Immature natural killer cell (primary cell): ENCODE measurements at places on chromosomes 5 and 9.

DNA sequence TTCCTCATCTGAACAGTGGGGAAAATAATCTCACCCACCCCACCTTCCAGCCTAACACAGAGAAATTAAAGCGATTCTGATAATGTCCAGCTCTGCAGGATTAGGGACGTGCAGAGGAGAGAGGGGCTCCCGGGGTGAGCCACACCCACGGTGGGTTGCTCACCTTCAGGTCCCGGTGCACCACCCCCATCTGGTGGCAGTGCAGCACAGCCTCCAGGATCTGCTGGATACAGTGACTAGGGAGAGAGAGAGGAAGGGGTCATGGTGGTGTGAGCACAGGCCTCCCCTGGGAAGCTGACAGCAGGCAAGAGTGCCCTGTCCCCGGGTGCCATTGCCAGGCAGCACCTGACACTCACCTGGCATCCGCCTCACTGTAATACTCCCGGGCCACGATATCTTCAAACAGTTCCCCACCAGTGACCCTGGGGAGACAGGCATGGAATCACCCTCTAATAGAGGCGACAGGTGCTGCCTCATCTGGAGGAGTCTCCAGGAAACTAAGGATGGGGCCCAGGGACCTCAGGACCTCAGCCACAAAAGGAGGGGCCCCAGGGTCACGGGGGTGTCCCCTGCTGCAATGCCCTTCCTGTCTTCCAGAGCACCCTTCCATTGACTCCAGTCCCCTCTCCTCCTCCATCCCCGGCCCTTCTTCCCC is 33.0 kb downstream of the CAMK2A start:
- no peak overlapping the region for H3K4me3 ChIP-seq
- H3K36me3 ChIP-seq: no peaks in the 10 kb centered on the region
- DNase-seq: no peak
- H3K27me3 ChIP-seq: no peaks in the 10 kb centered on the region

DNA sequence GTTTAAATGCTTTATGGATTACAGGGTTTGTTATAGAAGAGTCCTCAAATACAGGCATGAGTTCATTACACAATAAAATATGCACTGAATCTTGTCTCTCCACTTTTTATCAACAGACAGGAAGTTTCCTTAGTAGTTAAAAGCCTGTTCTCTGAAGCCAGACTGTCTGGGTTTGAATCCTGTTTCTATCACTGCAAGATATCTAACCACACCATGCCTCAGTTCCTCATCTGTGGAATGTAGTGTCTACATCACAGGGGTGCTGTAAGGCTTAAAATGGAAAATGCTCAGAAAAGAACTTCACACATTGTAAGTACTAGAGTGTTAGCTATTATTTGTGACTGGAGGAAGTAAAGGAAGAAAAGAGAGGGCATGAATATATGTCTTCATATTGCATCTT is 9.3 kb downstream of the LIX1 start:
- no peak for DNase-seq
- peaks cover 4% of the 10 kb centered on the region for H3K27me3 ChIP-seq
- no peak overlapping the region for H3K27ac ChIP-seq
- no peaks in the 10 kb centered on the region for H3K36me3 ChIP-seq

DNA sequence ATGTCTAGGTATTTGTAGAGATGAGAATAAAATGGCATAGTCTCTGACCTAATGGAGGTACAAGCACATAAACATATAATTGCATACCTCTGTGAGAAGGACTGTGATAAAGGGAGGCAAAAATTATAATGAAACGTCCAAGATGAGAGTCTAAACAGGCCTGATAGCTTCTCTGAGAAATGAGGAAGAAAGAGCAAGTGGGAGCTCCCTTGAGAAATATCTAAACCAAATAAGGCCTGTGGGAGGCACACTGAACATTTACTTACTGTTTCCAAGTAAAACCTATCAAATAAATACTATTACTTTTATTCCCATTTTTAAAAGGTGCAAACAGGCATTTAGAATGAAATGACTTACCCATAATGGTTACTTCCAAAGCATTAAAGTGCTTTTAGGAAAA is 125.6 kb upstream of the PAPPA start:
- no peak for DNase-seq
- H3K36me3 ChIP-seq: no peaks in the 10 kb centered on the region
- H3K27me3 ChIP-seq: no peaks in the 10 kb centered on the region
- H3K27ac ChIP-seq: no peak overlapping the region

DNA sequence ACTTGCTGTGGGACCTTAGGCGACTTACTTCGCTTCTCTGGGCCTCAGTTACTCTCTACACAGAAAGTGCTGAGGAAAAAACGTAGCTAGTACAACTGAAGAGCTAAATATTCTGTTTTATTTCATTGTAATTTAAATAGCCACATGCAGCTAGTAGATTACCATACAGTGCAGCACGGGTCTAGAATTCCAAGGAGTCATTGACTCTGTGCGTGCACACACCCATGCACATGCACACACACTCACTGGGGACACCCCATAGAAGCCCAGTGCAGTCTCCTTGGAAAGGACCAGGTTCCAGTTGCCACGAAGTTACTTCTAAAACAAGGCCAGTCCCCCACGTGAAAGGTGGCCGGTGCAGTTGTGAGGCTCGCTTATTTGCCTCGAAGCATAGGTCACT is 17.0 kb downstream of the URM1 start:
- H3K27me3 ChIP-seq: no peaks in the 10 kb centered on the region
- DNase-seq: no peak
- no peak overlapping the region for H3K4me3 ChIP-seq
- no peaks in the 10 kb centered on the region for H3K4me1 ChIP-seq
- no peak overlapping the region for H3K27ac ChIP-seq

DNA sequence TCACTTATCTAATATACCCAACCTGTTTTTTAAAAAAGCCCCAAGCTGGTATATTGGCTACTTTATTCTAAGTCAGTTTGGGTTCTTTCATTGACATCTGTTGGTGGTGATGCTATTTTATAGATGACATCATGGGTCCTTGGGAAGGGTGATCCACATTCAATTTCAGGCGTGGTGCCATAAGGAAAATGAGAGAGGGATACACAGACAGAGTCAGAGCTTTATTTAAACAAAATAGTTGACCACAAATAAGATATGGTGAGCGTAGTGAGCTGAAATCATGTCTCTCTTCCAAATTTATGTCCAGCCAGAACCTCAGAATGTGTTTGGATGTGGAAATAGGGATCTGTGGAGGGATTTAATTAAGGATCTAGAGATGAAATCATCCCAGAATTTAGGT is 302.4 kb downstream of the MAT2B start:
- no peak for DNase-seq
- H3K4me1 ChIP-seq: no peaks in the 10 kb centered on the region
- H3K36me3 ChIP-seq: no peaks in the 10 kb centered on the region
- H3K4me3 ChIP-seq: no peak overlapping the region

- H3K4me1 ChIP-seq: no peaks in the 10 kb centered on the region
- no peaks in the 10 kb centered on the region for H3K36me3 ChIP-seq
- no peak overlapping the region for H3K4me3 ChIP-seq
- H3K27me3 ChIP-seq: peaks cover 5% of the 10 kb centered on the region
These were observed 7.3 kb upstream of the OR2V1 start for GRCh38 chr5:181138258-181138657.

DNA sequence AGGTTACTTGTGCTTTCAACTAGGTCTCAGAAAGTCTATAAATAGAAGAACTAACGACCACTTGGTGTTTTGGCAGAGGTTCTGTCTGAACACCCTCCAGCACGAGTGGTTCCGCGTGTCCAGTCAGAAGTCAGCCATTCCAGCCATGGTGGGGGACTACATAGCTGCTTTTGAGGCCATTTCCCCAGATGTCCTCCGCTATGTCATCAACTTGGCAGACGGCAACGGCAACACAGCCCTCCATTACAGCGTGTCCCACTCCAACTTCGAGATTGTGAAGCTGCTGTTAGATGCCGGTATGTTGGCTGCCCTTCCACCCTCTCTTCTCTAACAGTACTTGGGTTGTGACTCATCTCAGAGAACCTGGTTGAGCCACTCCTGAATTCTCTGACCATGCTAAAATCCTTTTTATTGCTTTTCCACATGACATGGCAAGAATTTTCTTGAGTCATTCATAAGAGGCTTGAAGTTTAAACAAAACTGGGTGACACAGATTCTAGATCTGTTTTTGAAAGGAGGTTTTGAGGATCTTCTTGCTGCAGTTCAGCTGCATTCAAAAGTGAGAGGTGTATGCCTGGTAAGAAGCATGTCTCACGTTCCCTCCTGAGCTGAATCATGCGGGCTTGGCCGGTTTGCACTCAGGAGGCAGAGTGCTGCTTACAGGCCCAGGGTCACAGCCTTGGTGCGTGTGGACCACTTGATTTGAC is 103.1 kb upstream of the DMRT1 start:
- H3K27ac ChIP-seq: no peak overlapping the region
- no peak overlapping the region for H3K4me3 ChIP-seq
- H3K4me1 ChIP-seq: no peaks in the 10 kb centered on the region
- no peaks in the 10 kb centered on the region for H3K27me3 ChIP-seq
- no peaks in the 10 kb centered on the region for H3K36me3 ChIP-seq
- no peak for DNase-seq
